COR-L47 (cell line): ENCODE measurements at places on chromosomes 13 and 19.

DNA sequence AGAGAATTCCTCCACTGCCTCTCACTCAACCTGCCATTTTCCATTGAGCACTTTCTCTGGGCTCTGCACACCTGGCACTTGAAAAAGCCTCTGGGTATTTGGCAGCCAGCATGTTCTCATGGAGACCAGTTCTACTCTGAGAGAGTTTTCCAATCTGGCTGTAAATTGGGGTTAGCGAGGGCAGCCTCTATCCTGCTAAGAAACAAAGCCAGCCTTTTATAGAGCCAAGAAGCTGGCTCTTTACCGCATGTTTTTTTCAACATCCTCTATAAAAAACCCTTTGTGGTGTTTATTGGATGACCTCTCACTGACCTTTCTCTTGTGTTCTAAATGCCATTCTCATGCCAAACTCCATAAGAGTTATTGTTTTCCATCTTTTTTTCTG lies 52.6 kb upstream of the RCBTB2 start:
- DNase-seq, result peak; percentile 65

- no peak for DNase-seq
Measured at GRCh38 chr13:22642088-22642487, 538.7 kb upstream of the SGCG start.

DNA sequence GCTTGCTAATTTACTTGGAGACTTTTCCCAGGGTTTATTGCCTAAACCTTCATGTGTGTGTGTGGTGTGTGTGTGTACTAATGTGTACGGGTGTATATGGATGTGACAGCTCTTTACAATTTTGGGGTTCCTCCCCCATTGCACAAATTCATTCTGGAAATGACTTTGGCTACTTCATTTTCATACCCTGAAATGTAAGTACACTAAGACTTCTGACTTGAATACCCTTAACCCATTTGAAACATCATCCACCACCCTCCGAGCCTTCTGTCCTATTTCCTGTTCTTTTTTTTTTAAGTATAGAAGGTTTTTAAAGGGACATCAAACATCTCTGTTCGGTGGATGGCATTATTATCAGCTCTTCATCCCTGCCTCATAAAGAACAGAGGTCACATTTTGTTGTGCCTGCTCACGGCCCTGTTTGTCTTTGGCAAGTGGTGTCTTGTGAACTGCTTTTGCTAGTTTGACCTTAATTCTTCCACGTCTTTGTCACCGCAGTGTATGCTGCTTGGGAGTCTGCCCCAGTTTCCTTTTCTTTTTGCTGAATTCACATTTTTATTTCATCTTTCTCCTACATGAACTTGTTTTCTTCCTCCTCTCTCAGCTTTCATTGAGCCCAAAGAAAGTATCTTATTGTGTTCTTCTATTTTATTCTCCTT lies 228.3 kb downstream of the FOXO1 start:
- DNase-seq, result no peak

DNA sequence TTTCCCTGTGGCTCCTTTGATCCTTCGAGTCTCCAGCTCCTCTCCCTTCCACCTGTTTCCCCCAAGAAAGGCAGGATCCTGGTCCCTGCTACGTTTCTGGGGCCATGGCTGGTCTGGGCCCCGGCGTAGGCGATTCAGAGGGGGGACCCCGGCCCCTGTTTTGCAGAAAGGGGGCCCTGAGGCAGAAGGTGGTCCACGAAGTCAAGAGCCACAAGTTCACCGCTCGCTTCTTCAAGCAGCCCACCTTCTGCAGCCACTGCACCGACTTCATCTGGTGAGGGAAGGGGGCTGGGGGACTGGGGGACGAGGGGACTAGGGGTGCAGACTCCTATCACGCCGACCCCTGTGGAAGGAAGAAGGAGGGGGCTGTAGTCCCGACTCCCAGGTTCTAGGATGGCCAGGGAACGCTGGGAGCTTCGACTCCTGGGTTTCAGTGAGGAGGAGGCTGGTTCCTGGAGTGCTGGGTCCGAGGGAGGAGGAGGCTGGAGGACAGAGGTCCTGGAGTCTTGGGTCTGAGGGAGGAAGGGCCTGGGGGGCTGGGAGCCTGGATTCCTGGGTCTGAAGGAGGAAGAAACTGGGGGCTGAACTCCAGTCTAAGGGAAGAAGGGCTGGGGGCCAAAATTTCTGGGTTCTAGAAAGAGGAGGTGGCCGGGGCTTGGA lies 524 bp downstream of the PRKCG start:
- DNase-seq, result no peak

GRCh38 chr19:35085947-35086346 lies 29.7 kb upstream of the FXYD3 start:
- DNase-seq, result no peak

DNA sequence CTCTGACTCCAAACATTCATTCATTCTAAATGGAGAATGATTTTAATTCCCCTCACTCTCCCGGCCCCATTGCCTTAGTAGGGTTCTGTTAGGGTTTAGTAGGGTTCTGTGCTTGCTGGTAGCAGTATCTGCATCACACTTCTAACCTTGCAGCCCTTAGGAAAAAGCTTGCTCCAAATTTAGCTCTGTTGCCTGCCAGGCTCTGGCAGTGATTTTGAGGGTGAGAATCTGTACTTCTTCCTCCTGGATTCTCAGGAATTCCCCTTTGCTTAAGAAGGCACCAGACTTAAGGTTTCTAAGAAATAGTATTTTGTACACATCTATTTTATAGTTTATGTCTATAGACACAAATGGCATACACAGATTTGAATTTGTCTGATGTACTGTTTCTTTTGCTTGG lies 14.7 kb downstream of the B3GLCT start:
- no peak for DNase-seq

DNA sequence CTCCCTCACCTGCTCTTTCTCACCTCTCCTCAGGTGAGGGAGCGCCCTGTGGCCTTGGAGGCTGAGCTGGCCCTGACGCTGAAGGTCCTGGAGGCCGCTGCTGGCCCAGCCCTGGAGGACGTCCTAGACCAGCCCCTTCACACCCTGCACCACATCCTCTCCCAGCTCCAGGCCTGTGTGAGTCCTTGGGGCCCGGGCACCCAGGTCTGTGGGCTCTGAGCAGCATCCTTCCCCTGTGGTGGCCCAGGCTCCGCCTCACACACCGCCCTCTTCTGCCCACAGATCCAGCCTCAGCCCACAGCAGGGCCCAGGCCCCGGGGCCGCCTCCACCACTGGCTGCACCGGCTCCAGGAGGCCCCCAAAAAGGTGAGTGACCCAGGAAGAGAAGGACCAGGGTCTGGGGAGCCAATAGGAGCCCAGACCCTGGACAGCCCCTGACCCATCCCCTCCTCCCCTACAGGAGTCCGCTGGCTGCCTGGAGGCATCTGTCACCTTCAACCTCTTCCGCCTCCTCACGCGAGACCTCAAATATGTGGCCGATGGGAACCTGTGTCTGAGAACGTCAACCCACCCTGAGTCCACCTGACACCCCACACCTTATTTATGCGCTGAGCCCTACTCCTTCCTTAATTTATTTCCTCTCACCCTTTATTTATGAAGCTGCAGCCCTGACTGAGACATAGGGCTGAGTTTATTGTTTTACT lies 1.9 kb downstream of the IFNL1 start:
- no peak for DNase-seq

- no peak for DNase-seq
Measured at GRCh38 chr13:39282400-39282972, 244.2 kb downstream of the NHLRC3 start.

DNA sequence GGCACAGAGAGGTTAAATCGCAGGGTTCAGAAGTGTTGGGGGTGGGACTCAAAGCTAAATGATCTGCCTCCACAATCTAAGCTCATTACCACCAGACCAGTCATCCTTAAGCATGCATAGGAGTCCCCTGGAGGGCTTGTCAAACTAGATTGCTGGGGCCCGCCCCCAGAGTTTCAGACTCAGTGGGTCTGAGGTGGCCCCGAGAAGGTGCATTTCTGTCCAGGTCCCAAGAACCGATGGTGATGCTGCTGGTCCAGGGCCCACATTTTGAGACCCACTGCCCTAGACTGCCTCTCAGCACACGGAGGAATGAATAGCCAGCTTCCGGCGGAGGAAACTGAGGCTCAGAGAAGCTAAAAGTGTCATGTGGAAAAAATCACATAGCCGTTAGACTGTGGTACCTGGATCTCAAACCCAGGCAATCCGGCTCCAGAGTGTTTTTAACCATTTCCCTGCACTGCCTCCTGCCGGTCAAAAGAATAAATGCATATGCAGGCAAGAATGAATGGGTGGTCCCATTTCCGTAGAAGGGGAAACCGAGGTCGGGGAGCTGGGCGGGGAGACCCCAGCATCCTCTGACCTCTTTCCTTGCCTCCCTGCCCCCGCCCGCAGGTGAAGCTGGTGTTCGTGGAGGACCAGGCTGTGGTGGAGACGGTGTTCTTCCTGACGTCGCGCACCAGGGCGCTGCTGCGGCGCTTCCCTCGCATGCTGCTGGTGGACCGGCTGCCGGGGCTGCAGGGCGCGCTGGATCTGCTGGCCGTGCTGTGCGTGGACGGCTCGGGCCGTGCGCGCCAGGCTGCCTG lies 23.8 kb downstream of the ZSWIM9 start:
- DNase-seq, result no peak

- DNase-seq, result peak; percentile 87
Measured at GRCh38 chr13:112968910-112969691, at the start of gene MCF2L. Gene MCF2L, plus strand, starts transcription at chr13:112969214. Its CDS starts 166 bp downstream, at chr13:112969380.

DNA sequence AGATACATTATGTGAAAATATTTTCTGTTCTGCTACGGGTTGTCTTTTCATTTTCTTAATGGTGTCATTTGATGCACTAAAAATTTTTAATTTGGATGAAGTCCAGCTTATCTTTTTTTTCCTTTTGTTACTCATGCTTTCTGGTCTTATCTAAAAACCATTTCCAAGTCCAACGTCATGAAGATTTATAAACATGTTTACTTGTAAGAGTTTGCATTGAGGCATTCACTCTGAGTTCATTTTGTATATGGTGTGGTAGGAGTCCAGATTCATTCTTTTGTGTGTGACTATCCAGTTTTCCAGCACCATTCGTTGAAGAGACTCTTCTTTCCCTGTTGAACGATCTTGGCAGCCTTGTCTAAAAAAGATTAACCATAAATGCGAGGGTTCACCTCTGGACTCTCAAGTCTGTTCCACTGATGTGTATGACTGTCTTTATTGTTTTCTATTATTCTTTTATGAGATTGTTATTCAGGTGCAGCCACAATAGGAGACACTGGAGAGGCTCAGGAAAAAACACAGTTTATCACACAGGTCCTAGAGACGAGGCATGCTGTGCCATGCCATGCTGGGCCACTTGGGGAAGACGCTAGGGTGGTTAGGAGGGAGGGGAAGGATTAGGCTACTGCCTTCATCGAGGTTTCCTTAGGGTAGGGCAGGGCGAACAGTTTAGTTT lies 35.0 kb downstream of the NAA16 start:
- DNase-seq, result no peak

- no peak for DNase-seq
Measured at GRCh38 chr19:19600793-19601330, 17.6 kb downstream of the PBX4 start.

DNA sequence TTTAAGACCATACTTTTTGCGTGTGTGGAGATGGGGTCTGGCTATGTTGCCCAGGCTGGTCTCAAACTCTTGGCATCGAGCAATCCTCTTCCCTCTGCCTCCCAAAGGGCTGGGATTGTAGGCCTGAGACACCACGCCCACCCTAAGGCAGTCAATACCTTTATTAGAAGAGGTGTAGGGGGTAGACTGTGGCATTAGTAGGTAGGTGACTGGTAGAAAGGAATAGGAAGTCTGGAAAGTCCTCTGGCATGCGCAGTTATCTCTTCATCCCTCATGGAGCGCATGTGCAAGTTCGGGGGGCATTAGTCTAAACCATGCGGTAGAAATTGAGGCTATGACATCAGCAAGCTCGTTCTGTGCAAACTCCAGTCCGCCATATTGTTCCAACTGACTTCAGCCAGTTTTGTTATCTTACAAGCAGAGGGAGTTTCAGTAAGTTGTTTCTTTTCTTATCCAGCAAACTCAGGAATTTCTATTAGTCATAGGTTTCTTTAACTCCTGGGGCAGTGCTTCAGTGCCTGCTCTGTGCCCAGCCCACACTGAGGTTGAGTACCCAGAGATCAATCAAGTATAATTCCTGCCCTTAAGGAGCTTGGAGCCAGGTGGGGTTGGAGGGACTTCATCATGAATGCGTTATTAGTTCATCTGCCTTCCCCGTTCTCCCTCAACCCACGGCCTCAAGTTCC lies 7.3 kb upstream of the RANBP3 start:
- DNase-seq, result no peak

DNA sequence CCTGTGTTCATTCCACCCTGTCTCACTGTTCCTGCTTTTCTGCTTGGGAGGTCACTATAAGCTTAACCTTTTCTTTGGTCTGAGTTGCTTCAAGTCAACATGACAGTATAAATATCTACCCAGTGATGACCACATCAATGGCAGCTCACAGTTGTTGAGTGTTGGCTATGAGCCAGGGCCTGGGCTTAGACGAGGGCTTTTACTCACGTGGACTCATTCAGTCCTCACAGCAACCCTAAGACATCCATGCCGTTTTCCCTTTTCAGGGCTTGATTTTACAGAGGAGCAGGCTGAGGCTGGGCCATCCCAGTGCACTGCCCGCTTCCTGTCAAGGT lies 10.2 kb upstream of the CCDC97 start:
- DNase-seq, result no peak

DNA sequence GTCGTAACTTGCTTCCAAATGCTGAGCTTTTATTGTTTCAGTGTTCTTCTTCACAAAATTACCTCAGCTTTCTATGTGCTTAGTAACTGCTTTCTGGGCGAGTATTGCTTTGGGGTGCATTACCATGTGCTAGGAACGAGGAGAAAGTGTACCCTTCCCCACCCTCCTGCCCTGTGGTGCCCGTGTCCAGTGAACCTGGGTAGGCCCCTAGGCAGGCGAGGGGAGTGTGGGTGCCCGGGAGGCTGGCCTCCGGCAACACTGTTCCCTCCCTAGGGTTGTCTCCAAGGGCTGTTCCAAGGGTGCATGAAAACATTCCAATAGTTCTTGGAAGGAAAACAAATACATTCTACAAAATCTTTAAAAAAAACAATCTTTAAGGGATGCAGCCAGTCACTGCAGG lies 216.5 kb upstream of the SOX1 start:
- DNase-seq, result no peak

GRCh38 chr19:9535934-9536333 lies 2.5 kb downstream of the ZNF426 start:
- DNase-seq, result no peak

- no peak for DNase-seq
Measured at GRCh38 chr19:50861010-50861409, 6.3 kb downstream of the KLK3 start.
